ENCODE measurements at places on chromosomes 13 and 19.

GRCh38 chr19:42443944-42444398 lies 1.2 kb upstream of the CXCL17 start:
- no peak for DNase-seq

DNA sequence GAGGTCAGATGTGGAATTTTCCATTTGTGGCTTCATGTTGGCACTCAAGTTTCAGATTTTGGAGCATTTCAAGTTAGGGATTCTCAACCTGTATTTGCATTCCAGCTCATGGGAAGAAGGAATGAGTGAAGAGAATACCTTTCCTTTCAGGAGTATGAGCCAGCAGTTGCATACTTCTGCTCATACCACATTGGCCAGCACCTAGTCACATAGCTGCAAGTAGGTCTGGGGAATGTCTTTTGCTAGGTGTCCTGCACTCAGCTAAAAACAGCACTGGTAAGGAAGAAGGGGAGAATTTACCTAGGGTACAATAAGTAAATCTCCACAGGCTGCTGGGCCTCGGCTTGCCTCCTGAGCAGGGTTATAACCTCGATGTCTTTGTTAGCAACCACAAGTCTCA lies 24.6 kb upstream of the ATP8A2 start:
- no peak for DNase-seq

DNA sequence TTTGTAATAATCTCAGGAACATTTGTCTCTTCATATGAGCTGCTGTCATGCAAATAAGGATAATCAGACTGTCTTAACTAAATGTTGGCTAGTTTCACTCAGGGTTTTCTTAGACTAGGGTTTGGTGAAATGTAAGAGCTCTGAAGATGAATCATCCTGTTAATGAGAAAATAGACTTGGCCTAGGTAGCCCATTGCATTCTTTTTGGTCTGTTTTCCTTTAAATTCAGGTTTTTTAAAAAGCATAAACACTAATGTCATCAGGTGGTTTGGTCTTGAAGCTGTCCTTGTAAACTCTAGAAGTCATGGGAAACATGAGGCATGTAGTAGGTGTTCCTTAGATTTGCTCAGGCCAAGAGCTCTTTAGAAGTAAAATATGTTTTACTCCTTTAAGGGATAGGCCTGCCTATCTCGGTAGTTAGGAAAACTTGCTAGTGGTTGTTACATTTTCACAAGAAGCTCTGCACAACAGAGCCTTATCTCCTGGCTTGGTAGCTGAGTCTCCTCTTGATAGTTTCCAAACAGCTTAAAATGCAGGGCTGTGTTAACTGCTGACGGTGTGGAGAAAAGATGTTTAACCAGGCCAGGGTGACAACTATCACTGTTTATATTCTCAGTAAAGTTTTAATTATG lies 62.0 kb upstream of the C1QTNF9B start:
- DNase-seq, result no peak

GRCh38 chr19:15584541-15585115 lies 30.4 kb upstream of the CYP4F8 start:
- DNase-seq, result peak; percentile 18

GRCh38 chr13:107712145-107712860 lies 503.0 kb downstream of the LIG4 start:
- no peak for DNase-seq

DNA sequence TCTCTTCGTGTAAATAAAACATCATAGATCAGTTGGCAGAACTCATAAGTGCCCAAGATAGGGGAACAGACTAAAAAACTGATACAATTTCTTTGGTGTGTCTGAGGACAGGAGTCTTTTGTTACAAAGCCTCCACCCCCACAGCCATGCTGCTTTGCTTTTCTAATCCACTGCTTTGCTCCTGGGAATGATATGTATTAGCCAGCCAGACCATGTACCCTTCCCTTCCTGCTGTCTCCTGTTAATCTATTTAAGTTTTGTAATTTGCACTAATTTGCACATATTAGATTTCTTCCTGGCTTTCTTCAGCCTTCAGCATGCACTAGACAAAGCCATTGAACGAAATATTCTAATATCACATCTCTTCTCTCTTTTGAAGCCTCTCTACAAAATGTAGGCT lies 130.5 kb downstream of the MAB21L1 start:
- no peak for DNase-seq

- DNase-seq, result no peak
These were observed 22.0 kb downstream of the USPL1 start for GRCh38 chr13:30639671-30640070.

DNA sequence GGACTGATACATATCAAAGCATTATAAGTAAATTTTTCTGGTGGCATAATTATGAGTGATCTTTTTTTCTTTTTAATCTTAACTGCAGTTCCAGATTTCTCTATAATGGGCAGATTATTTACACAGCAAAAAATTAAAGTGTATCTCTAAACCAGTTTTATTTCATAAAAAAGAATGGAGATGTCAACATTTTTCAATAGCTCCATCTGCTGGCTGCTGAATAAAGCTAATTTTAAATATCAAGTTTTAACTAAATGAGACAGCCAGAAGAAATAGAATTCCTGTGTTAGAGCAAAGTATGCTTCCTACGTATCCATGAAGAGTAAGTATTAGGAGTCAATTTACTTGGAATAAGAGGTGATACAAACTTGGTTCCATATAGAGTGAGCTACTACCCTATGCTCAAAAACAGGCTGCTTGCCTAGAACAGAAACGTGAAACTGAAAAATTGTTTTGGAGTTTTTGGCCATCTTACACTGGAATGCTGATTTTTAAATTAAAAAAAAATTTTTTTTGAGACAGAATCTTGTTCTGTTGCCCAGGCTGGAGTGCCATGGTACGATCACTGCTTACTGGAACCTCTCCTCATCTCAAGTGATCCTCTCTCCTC lies 5.0 kb upstream of the PDS5B start:
- DNase-seq, result no peak

- DNase-seq, result no peak
These were observed 696.7 kb upstream of the SLITRK5 start for GRCh38 chr13:86974251-86974994.

DNA sequence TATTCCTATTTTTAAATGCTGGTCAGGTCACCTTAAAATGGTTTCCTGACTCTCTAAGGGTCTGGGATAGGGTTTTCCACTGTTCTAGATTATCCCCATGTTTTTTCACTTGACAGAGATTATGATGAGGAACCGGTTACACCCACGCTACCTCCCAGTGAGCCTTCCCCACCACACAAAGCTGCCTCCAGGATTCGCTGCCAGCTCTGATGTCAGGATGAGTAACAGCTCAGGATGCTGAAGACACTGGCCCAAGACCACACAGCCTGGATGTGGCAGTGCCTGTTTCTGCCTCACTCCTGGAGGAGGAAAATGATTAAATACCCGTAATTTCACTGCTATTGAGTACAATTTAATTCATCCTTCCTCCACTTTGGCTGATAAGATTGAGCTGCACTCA lies 22.9 kb downstream of the ZNF114 start:
- DNase-seq, result no peak

GRCh38 chr13:102839462-102839861 lies 6.4 kb upstream of the ERCC5 start:
- DNase-seq, result no peak

DNA sequence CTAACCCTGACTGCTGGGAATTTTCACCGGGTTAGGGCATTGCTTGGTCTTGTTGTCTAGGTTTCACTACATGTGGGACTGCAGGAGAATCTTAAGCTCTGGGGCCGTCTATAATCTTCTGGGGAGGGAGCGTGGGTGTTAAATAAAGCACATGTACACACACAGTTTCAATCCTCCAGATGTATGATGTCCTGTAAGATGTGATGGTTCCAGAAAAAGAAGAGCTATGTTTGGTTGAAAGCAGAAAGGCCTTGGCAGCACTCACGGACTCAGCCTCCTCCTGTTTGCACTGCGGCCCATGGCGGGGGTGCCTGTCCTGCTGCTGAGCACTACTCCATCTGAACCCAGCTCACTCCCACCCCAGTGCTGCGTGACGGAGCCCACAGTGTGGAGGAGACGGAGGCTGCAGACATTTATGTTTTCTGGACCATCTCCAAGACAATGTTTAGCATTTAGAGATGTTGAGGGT lies 343.5 kb downstream of the TEX29 start:
- no peak for DNase-seq

- no peak for DNase-seq
These were observed 18.1 kb downstream of the CLEC4M start for GRCh38 chr19:7781157-7781556.

- peak; percentile 69 for DNase-seq
These were observed 25.7 kb upstream of the TPTE2 start for GRCh38 chr13:19586904-19587634.

- DNase-seq, result no peak
These were observed 367.8 kb downstream of the DACH1 start for GRCh38 chr13:71499235-71499634.

GRCh38 chr13:104650431-104650830 lies 1584.2 kb upstream of the SLC10A2 start:
- DNase-seq, result no peak

- no peak for DNase-seq
These were observed 3.9 kb downstream of the SBNO2 start for GRCh38 chr19:1169921-1170885.

- no peak for DNase-seq
These were observed 7.9 kb downstream of the INTS6 start for GRCh38 chr13:51444922-51445321.

GRCh38 chr19:41859213-41859617 lies 840 bp upstream of the RPS19 start:
- no peak for DNase-seq

DNA sequence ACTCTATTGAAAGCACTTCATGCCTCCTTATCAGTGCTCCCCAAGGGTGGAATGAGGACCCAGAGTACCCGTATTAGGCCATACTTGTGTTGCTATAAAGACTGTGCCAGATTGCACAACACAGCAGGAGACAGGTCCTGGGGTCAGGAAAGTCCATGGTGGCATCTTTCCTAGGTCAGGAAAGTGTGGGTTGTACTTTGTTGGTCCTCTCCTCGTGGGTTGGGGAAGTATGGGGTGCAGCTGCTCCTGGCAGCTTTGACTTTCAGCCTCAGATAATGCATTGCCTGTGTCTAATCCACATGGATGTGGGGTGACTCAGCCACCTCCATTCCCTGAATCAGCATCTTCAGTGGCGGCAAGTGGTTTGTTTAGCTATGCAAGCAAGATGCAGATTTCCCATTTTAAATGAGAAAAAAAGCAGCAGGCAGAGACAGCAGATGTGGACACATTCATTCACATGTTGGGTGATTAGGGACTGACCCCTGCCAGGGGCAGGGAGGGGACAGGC lies 8.4 kb upstream of the CYP2B6 start:
- no peak for DNase-seq

- DNase-seq, result peak; percentile 47
These were observed 386.3 kb downstream of the NDFIP2 start for GRCh38 chr13:79867254-79867653.

DNA sequence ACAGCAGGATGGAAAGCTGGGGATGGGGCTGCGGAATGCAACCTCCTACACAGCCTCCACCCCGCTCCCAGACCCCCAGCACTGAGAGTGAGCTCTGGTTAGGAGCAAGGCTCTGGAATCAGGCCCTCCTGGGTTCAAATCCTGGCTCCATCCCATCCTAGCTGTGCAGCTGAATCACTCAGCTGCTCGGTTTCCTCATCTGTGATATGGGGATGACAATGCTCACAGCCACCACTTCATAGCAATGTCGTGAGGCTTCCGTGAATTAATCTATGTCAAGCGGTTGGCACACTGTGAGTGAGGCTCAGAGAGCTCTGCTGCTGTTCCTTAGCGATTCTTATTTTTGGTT lies 538 bp downstream of the ACP7 start:
- no peak for DNase-seq

Data from KG1 (cell line).